ENCODE measurements at places on chromosomes 11 and 22. TPM values are rescaled to one million over a fixed set of nuclear protein-coding genes. Genes with fewer than 3 reads are reported as not detected.

DNA sequence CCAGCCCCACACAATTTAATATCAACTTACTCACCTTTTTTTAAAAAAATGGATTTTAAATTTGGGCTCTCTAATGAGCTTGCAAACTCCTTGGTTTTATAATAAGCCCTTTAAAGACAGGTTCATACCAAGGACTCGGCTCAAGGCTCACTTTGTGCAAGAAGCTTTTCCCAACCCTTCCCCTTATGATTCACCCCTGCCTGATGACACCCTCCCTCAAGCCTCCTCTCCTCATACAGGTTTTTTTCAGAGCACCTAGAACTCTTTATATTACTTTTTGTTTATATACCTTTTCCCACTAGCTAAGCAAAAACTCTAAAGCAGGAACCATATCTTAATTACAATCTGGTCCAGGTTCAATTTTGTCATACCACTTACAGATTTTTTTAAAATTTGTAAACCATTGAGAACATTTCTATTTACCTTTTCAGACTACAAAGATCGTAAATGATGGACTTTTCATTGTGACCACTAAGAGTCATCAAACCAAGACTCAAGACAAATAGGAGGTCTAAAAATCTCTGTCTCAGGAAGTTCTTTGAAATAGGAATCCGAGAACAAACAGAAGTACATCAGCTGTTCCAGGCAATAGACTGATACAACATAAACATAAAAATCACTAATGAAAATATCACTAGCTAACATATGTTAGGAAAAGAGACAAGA, 13.1 kb upstream of the EXPH5 start:
- DNase-seq: peak; percentile 51

DNA sequence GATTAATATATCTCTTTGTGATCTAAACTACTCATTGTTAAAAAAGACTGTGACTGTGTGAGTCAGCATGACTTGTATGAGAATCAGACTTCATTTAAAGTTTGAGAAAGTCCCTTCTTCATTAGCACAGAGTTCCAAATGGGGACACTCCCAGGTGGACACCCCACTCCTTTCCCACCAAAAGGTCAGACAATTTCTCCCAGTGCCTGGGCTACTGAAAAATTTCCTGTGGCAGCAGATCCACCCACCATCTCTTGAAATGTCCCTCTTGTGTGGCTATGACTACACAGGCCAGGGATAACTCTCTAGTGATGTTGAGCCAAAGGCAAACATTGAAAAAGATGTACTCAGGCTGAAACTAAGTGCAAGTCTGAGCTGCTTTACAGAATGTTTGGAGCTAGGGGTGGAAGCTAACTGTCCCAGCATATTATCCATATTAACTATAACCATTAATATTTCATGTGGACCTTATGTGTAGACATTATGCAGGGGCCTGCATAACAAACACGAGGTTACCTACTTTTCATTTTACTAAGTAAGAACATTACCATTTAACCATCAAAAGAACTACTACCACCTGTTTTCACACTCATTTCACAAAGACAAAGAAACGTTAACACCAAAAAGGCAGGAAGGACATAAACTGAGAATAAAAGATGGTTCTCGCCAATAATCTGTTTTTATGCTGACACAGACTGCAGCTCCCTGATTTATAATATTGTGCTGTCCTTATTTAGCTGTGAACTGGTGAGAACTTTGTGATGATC, 44.8 kb downstream of the MMP20 start:
- DNase-seq: peak; percentile 7

GRCh38 chr11:15745266-15745665, 611.1 kb downstream of the SOX6 start:
- DNase-seq: no peak

DNA sequence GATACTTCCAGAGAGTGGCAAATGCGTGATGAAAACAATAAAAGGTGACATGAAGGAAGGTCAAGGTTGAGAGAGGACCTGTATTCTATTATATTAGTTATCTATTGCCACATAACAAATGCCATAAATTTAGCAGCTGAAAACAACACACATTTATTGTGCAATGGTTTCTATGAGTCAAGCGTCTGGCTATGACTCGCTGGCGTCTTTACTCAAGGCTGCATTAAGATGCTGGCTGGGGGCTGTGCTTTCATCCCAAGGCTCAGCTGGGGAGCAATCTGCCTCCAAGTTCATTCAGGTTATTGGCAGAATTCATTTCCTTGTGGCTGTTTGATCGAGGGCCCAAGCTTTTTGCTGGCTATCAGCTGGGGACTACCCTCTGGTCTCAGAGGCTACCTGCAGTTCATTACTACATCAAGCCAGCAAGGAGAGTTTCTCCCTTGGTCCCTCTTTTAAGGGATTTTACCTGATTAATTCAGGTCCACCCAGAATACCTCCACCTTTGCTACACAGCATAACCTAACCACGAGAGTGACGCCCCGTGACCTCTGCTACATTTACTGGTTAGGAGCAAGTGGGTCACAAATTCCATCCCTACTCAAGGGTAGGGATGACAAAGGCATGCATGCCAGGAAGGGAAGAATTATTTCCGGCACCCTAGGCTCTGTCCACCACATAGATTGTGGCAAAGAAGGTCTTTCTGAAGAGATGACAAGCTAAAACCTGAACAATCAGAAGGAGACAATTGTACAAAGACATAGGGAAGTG, 549.1 kb downstream of the MN1 start:
- DNase-seq: peak; percentile 89

DNA sequence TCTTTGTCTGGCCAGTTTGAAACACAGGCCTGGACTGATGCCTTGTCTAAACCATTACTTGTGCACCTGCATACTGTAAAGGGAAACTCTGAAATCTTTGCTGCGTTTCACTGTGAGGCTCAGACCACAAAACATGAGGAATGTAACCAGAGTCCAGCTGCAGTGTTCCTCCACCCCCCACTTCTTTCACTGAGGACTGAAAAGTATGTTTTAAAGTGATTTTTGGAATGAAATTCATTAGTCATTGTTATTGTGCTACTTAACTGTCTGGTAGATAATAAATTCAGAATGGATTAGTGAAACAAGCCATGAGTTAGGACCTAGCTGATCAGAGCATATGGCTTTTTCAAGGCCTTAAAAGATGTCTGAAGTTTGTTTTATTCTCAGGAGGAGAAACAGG, 181.2 kb downstream of the WNT11 start:
- DNase-seq: peak; percentile 76

DNA sequence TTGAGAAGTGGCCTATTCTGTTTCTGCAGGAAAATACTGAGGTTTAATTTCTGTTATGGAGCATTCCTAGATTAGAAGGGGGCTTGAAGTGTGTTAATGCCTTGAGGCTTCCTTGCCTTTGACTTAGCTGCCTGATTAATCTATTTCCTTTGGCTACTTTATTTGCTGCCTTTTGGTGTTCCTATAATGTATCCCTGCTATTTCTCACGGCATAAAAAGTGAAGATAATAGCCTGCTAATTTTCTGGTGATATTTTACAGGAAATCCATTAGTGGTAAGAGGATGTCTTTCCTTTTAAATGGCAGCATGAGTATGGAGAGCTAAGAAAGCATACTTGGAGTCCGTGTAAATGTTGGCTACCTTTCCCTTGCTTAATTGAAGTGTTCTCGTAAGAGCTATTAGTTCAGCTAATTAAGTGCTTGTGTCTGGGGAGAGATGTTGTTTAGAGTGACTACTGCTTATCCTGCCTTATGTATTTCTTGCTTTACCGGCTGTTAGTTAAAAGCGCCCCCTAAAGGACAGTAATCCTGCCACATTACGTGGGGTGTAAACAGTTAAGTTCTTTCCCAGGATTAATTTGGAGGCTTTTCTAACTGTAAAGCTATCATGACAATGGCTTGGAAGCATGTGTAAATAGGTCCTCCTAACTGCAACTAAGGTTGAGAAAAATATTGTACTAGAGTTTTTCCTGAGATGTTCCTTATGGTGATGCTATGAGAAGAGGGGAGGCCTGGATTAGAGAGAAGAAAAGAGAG, 45.6 kb downstream of the ZNF280B start:
- DNase-seq: no peak

DNA sequence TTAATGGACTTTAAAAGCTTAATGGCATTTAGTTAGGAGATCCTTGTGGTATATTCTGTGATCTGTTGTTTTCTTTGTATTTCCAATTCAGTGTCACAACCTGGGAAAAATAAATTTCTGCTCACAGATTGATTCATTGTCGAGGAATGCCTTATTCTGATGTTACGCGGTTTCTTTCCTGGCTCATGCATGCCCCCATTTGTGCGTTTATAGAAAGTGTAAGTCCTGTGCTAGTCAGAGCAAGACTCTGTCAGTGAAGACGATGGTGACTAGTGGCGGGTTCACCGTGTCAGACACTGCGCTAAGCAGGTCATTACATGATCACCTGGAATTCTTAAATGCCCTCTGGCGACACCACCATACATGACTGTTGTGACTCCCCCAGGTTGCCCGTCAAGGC, 169.4 kb downstream of the TBC1D22A start:
- DNase-seq: peak; percentile 45

- no peak for DNase-seq
These were observed 15.7 kb upstream of the CABP2 start for GRCh38 chr11:67538823-67539505.

- DNase-seq: no peak
These were observed 2.9 kb downstream of the PHLDB1 start for GRCh38 chr11:118610225-118610772.

- no peak for DNase-seq
These were observed 42.9 kb downstream of the IRAG1 start for GRCh38 chr11:10650630-10651029.

Gene SHANK2
- total RNA-seq: not detected

Gene OR5A1
- not detected for total RNA-seq

Gene C1QTNF4
- total RNA-seq: 0.10 TPM

Gene CERK
- total RNA-seq: 22.8 TPM

Gene HTR3A
- not detected for total RNA-seq

Gene PYGM
- 0.05 TPM for total RNA-seq

Gene OR2D2
- total RNA-seq: not detected

Gene PDE2A
- 4.6 TPM for total RNA-seq

Gene CYP2D6
- not detected for total RNA-seq

Gene NLRP6
- not detected for total RNA-seq
